ENCODE measurements at places on chromosomes 7 and 10.

DNA sequence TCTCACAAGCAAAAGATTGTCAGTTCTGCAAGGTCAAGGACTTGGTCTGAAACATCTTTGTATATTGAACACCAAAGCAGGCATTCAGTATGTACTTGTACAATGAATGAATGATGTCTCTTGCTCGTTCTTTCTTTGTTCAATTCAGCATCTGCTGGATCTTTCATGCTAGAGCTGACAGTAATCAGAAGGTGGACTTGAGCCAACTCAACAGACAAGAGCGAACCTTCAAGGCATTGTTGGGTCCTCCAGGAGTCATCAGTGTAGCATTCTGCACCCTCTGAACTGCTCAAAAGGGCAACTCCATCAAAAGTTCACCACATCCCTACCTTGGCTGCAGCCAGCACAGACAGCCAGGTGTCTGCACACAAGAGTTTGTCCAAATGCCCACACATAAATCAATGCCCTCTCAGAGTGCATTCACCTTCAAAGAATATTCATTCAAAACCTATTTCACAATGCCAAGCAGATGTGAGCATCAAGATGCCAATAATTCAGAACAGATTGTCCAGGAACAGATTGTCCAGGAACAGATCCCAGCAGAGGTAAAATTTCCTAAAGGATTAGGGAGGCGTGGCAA lies 386.7 kb downstream of the CALN1 start:
- DNase-seq = no peak

GRCh38 chr10:129978980-129979379 lies 14.9 kb upstream of the EBF3 start:
- no peak for DNase-seq

DNA sequence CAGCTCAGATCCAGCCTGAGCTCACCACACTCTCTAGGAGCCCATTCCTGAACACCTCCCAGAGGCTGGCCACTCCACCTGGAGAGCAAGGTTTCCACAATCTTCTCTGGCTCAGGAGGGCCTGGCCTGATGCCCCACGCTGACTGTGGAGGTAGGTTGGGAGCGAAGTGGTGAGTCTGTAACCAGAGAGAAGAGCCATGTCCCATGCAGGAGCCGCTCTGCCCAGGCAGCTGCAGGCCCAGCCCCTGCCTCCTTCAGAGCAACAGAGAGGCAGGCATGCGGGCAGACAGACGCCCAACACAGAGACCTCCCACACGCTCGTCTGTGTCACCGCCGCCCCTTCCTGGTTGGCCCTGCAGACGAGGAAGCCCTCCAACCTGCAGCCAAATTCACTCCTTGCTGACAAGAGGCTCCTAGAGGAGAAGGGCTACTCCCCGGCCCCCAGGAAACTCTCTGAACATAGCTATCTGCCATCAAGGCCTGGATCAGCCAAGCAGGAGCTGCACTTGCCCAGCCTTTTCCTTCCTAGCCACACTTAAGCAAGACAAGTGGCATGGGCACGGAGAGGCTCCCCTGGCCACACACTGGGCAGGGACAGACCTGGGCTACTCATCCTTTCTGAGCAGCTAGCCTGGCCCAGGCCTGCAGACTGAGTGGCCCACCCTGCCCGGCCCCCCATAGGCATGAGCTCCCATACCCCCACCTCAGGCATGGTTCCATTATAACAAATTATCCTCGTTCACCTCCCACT lies 101.9 kb downstream of the GRID1 start:
- DNase-seq = no peak

DNA sequence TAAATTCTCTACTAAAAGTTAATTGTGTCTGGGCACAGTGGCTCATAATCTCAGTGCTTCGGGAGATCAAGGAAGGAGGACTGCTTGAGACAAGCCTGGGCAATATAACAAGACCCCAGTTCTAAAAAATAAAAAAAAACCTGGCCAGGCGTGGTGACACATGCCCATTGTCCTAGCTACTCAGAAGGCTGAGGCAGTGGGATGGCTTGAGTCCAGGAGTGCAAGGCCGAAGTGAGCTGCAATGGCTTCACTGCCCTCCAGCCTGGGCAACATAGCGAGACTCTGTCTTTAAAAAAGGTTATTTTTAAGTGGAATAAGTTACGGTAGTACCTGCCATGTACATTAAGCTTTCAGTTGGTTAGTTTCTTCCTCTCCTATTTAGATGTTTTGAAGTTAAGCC lies 28.9 kb downstream of the CDK14 start:
- no peak for DNase-seq

DNA sequence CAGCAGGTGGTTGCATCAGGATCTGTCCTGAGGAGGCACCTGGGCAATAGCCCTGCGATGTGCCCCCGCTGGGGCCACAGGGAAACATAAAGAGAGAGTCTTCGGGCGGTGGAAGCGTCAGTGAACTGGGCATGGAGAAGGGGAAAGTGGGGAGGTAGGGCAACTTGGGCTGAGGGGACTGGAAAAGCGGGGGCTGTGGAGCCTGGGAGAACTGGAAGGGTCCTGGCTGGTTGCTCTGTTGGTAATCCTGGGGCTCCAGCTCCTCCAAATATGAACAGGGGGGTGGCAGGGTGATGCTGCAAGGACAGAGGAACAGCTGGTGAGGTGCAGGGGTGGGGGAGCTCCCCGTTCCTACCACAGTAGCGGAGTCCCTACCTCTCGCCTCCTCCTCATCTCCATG lies 5.2 kb downstream of the NOBOX start:
- DNase-seq = no peak

DNA sequence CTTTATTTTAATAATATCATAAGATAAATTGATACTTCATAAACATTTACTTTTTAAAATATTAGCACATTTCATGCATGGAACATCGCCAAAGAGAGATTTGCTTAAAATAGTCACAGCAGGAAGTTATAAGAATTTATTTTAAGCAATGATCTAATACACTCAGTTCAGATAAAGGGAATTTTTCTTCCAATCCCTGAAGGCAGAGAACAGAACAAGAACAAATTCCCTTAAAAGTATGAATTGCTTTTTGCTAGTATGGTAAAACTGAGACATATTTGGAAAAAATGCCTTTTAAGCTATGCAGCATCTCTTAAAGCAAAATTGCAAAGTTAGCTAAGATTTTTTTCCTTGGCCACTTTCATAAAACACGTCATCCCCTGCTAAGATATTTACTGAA lies 91.0 kb downstream of the SEMA3D start:
- DNase-seq = no peak

- no peak for DNase-seq
Measured at GRCh38 chr10:124709861-124710260, 34.3 kb downstream of the FAM53B start.

DNA sequence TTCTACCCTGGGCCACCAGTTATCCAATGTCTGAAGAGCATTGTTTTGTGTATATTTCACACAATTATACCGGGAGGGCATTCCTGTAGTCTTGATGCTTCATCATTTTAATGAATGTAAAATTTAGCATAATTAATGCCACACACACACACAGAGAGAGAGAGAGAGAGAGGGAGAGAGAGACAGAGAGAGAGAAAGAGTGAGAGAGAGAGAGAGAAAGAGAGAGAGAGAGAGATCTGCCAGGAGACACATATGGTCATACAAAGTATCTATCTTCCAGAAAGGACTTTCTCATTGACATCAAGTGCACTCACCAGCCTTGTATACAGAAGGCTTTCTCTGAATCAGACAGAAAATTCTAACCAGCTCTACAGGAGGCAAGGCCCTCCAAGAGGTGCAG lies 72.3 kb downstream of the KLF6 start:
- DNase-seq = no peak

DNA sequence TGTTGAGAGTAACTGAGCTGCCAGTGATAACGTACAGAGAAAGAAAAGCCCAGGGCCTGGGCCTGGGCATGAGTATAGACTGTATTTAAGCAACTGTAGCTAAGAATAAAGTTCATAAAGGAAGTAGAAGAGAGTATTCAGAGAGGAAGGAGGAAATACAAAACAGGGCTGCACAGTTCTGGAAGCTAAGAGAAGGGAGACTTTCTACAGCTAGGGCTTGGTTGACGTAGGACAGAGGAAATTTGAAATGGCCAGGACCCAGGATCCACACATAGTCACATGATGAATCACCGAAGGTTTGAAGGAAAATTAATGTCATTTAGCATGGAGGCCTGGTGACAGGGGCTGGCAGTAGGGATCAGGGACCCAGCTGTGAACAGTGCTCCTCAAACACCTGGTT lies 66.7 kb downstream of the ARL4A start:
- DNase-seq = no peak

DNA sequence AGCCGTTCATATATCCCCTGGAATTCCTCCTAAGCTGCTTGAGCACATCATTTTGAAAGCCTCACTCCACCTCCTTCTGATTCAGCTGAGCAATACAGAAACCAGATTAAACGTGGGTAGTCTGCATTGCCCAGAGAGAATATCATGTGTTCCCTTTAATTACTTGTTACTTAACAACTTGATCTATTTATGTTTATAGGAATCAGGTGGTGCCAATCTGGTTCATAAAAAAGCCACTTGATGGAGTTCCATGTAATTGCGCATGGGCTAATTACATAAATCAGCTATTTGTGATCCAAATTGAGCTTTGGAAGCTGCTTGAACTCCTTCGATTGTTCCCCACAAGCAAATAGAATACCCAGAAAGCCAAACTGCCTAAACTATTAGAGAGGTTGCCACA lies 114.7 kb upstream of the ADCY1 start:
- no peak for DNase-seq

DNA sequence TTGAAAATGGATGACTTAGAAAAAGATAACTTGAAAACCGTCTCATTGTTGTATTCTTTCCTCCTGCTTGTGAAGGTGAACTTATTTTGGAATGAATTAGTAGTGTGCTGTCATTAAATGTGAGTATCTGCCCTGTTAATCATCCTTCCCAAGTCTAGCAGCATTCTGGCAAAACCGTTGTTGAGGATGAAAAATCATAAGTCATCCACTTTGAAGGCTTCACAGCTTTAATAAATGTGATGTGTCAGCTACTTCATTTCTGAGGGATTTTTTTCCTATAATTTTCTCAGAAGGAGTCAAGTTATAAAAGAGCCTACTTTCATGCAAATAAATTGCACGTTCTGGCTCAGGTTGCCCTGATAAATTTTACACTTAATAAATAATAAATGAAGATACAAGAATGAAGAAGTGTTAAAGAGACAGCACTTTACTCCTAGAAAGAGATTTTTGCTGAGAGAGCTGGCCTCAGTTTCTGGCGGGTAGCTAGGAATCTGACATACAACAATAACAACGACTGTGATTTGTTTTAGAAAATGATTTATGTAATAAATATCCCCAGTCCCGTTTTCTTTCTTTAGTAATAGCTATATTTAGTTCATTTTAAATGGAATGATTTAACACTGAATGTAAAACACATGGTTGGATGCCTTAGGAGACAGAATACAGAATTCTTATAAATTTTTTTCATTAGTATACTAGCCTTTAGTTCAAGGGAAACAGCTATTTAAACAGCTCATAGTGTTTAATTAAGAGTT lies 516.5 kb upstream of the KLF6 start:
- no peak for DNase-seq

DNA sequence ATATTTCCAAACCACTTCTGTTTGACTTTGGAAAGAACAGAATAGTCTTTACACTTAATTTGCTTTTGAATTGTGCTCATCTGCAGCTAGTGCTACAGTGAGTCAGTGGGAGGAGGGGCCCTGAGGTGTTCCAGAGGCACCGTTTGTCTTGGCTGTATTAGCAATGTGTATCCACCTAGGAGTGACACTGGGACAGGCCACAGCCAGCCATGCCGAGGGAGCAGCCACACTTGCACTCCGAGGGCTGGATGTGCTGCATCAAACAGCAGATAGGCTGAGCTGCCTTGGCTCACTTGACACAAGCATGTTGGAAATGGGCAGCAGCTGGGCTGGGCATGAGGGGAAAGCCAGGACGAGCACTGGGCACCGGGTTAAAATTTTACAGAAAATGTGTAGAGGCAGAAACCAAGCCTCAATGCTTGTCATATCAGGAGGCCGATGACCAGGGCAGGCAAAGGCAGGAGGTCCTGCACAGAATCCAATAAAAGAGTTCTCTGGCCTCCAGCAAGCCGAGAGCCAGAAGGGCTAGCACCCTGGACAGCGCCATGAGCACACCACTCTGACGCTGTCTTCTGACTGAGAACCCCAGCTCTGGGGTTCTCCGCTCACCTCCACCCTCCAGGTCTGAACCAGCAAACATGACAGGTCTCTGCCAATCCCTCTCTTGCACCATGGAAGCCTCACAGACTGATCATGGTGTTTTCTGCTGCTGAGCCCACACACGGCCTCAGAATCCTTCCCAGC lies 163.3 kb downstream of the GRID1 start:
- no peak for DNase-seq

- no peak for DNase-seq
Measured at GRCh38 chr7:47776335-47776734, 171.9 kb downstream of the PKD1L1 start.

DNA sequence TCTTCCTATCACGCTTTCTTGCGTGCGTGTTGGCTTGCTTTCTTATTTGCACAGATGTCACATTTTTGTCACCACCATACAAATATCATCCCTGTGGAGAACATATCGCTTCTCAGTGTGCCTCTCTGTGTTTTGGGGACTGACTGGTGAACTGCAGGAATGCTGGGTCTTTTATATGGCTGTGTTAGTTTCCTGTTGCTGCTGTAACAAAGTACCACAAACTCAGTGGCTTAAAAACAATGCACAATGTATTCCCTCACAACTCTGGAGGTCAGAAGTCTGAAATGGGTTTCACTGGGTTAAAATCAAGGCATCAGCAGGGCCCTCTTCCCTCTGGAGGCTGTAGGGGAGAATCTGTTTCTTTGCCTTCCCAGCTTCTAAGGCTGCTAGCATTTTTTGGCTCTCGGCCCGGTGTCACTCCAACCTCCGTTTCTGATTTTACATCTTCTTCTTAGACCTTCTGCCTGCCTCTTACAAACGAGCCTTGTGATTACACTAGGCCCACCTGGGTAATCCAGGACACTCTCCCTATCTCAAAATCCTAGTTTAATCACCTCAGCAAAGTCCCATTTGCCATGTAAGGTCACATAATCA lies 82.0 kb downstream of the LRMDA start:
- no peak for DNase-seq

GRCh38 chr7:106326594-106327537 lies 42.1 kb upstream of the NAMPT start:
- no peak for DNase-seq

DNA sequence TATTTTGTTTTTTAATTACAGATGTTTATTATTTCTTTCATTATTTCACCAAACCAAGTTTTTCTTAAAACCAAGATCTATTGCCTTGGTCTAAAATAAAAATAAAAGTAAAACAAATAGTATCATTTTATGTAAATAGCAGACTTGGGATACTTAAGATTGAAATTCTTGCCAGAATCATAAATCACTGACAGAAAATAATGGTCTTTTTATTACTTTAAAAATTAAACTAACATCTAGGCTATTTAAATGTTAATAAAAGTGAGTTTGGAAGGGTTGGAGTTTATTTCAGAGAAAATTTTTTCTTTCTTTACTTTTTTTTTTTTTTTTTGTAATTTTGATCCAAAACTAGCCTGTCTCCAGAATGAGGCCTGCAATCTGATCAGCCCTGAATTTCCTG lies 568.0 kb upstream of the IGFBP3 start:
- no peak for DNase-seq

- no peak for DNase-seq
Measured at GRCh38 chr10:133334503-133335245, 2.0 kb downstream of the CALY start.
